ENCODE measurements at places on chromosomes 5 and 9.

DNA sequence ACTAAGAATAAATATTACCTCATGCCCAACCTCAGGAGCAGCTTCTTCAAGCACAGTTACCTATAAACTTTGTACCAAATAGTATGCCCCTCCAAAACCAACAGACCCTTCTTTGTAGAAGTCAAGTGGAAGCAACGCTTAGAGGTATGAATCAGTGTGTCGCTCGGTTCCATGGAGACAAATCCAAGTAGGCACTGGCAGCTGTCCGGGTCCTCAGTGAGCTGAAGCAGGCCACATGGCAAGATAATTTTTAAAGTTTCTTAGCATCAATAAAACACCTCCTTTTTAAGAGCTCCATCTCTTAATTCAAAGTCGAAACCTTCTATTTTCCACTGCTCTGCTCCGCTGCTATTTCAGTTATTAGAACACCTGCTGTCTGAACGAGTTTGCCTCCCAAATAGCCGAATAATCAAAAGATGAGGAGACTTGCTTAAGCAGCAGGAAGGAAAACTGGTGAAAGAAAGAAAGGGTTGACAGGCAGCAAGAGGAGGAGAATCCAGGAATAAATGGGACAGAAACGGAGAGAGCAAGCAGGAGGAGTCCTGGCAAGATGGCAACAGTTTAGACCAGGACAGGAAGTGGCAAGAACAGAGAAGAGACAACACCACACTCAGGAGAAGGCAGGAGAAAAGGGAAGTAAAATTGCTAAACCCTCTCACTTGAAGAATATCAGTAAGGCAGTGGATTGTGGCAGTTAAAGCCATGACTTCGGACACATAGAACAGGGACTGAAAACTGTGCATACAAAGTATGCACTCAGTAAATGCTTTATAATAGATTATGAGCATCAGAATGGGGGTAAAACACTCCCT lies 65.0 kb downstream of the PPP2R2B start:
- DNase-seq = no peak

GRCh38 chr9:87746186-87746585 lies 20.3 kb downstream of the CTSL start:
- DNase-seq = no peak

DNA sequence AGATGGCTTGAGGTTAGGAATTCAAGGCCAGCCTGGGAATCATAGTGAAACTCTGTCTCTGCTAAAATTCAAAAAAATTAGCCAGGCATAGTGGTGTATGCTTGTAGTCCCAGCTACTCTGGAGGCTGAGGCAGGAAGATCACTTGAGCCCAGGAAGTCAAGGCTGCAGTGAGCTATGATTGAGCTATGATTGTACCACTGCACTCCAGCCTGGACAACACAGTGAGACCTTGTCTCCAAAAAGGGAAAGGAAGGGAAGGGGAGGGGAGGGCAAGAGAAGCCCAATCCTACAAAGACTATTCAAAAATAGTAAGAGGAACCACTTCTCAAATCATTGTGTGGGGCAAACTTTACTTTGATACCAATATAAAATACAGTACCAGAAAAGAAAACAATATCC lies 11.2 kb downstream of the SEMA4D start:
- DNase-seq = no peak

DNA sequence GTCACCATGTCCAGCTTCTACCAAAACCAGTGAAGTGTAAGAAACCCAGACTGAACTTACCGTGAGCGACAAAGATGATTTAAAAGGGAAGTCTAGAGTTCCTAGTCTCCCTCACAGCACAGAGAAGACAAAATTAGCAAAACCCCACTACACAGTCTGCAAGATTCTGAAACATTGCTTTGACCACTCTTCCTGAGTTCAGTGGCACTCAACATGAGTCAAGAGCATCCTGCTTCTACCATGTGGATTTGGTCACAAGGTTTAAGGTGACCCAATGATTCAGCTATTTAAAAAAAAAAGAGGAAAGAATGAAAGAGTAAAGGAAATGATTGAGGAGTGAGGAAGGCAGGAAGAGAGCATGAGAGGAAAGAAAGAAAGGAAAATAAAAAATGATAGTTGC lies 19.8 kb downstream of the IL7R start:
- no peak for DNase-seq

DNA sequence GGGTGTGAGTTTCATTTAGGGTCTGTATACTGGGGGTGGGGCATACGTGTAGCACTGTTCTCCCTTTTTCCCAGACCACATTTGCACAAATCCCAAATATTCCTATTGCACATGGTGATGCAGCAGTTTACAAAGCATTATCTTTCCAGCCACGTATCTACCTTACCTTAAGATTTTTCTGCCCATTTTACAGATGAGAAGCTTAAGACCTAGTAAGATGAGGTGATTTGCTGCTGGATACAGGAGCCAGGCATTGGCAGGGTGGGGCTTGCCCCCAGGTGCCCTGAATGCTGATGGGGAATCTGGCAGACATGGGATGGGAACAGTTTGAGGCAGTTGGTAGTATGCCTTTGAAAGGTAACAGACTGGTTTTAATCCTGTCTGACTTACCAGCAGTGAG lies 12.5 kb downstream of the LHX2 start:
- no peak for DNase-seq

GRCh38 chr5:109865637-109866036 lies 175.9 kb downstream of the MAN2A1 start:
- no peak for DNase-seq

GRCh38 chr5:141513627-141514329 lies 24.9 kb downstream of the PCDHGC5 start:
- no peak for DNase-seq

DNA sequence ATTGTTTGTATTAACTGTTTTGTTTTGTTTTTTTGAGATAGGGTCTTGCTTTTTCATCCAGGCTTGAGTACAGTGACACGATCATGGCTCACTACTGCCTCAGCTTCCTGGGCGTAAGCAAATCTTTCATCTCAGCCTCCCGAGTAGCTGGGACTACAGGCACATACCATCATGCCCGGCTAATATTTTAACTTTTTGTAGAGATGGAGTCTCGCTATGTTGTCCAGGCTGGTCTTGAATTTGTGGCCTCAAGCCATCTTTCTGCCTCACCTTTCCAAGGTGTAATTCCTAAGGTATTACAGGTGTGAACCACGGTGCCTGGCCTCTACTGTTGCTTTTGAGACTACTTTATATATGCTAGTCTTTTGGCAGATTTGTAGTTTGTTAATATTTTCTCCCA lies 8.4 kb downstream of the RCL1 start:
- no peak for DNase-seq

DNA sequence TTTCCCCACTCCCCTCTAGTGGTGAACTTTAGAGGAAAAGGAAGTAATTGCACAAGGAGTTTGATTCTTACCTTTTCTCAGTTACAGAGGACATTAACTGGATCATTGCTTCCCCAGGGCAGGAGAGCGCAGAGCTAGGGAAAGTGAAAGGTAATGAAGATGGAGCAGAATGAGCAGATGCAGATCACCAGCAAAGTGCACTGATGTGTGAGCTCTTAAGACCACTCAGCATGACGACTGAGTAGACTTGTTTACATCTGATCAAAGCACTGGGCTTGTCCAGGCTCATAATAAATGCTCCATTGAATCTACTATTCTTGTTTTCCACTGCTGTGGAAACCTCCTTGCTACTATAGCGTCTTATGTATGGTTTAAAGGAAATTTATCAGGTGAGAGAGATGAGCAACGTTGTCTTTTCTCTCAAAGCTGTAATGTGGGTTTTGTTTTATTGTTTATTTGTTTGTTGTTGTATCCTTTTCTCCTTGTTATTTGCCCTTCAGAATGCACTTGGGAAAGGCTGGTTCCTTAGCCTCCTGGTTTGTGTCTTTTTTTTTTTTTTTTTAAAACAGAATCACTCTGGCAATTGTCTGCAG lies 25.3 kb downstream of the SLC22A5 start:
- DNase-seq = no peak

DNA sequence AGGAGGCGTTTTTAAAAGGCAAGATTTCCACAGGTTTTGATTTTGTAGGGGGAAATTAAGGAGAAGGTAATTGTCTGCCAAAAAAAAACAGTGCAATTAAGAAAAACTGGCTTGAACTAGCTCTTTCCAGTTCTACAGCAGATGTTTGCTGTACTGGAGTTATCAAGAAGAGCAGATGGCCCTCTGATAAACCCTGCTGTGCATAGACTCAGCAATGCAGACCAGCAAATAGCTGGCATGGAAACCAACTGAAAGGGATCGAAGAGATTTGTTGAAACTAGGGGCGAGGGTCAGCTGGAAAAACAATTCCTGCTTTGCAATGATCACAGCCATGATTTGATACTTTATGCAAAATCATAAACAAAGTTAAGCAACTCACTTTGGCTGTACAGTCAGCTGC lies 17.8 kb upstream of the BHMT start:
- no peak for DNase-seq

- DNase-seq = no peak
Measured at GRCh38 chr5:133930061-133930812, 38.2 kb downstream of the C5orf15 start.

- DNase-seq = no peak
Measured at GRCh38 chr5:173733831-173734501, 117.5 kb upstream of the BOD1 start.

GRCh38 chr5:5665225-5666075 lies 243.0 kb downstream of the ICE1 start:
- no peak for DNase-seq

DNA sequence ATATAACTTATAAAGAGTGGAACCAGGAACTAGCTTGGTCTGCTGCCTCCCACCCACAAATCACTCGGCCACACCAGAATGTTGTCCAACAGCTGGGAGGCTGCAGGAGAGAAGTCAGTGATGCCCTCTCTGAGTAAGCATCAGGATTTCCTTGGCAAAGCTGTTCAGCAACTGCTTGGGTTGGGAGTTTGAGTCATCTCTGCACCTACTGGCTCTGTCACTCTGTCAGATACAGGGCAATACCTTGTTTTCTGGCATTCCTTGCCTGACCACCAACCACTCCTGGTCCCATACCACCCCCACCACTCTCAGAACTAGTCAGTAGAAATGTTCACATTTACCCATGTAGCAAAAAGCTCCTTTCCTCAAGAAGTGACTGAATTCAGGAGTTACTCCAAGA lies 36.8 kb upstream of the GCNT4 start:
- no peak for DNase-seq

DNA sequence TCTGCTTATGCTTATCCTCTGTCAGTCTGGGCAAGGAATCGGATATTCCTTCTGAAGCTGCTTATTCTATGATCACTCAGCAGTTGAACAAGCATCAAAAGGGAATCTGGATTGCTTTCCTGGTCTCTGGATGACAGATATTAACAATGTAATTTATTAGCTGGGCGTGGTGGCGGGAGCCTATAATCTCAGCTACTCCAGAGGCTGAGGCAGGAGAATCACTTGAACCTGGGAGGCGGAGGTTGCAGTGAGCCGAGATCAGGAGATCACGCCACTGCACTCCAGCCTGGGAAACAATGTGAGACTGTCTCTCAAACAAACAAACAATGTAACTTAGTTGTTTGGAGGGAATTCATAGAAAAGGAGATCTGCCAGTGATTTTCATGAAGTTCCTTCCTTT lies 45.4 kb downstream of the DMRT1 start:
- no peak for DNase-seq

DNA sequence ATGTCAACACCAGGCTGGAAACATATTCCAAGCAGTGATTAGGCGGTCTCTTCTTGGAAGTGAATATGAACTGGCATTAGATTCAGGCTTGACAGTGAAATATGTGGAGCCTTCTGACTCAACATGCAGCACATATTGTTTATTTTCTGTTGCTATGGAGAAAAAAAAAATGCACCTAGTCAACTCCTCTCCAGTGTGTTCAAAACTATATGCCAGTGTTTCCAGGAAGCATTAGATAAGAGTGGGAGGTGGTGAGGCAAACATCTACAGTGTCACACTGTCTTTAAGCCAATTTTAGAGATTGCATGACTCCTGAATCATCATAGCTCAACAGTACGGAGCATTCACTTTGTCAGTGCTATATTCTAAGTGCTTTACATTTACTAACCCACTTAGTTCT lies 117.9 kb downstream of the HCN1 start:
- no peak for DNase-seq

DNA sequence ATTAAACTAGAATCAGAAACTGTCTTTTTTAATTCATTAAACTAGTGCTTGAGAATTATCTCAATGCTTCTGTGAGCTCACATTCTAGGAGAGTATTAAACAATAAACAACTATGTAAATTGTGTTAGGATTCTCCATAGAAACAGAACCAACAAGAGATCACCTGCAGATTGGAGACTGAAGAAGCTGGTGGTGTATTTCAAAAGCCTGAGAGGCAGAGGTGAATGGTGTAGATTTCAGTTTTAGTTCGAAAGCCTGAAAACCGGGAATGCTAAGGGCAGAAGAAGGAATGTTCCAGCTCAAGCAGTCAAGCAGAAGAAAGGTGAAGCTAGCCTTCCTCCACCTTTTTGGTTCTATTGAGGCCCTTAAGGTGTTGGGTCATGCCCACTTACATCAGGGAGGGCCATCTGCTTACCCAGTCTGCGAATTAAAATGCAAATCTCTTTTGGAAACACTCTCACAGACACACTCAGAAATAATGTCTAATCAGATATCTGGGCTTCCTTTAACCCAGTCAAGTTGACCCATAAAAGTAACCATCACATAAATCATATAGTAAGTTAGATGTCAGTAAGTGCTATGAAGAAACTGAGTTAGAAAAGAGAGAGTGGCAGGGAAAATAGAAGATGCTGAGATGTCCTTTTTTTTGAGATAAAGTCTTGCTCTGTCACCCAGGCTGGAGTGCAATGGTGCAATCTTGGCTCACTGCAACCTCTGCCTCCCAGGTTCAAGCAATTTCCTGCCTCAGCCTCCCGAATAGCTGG lies 291.5 kb downstream of the ARRDC3 start:
- DNase-seq = no peak

DNA sequence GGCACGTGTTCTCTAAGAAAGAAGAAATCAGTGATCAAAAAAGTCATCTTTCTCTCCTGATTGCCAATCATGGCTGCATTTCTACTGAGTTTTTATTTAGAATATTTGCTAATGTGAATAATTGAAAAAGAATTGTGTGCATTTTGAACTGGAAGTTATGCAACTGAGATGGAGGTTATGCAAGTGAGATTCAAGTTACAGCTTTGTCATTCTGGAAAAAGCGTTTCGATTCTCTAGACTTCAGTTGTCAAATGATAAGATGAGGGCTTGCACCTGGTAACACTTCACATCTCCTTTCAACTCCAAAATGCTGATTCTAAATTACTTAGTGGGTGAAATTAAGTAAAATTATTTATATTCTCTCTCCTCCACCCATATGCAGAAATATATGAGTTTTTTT lies 36.4 kb downstream of the C6 start:
- no peak for DNase-seq

GRCh38 chr5:6436715-6437331 lies 11.8 kb upstream of the UBE2QL1 start:
- DNase-seq = no peak

GRCh38 chr5:82884821-82885471 lies 192.2 kb downstream of the TMEM167A start:
- no peak for DNase-seq

DNA sequence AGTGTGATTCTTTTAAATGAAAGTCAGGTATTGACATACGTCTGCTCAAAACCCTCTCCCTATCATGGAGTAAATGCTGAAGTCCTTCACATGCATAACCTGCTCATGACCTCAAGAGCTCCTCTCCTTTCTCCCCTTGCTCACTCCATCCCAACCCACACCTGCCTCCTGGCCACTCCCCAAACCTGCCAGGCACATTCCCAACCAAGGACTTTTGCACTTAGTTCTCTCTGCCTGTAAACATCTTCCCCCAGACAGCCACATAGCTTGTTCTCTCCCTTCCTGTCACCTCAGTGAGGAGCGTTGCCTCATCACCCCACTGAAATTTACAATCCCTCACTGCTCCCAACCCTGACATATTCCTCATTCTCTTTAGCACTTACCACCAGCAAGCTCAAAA lies 8.7 kb downstream of the SETD9 start:
- no peak for DNase-seq

Data from osteocyte (in vitro differentiated cells).